ENCODE measurements at places on chromosomes 2 and 18. TPM values are rescaled to one million over a fixed set of nuclear protein-coding genes. Genes with fewer than 3 reads are reported as not detected.

The CRYGD gene
- not detected for total RNA-seq

The ARHGAP15 gene
- total RNA-seq, result not detected

The AKAIN1 gene
- total RNA-seq, result not detected

The RTP5 gene
- total RNA-seq, result not detected

The FIGN gene
- total RNA-seq, result 1.2 TPM

The POTEC gene
- total RNA-seq, result not detected

All from smooth muscle cell of the umbilical artery (primary cell).